ENCODE measurements at places on chromosomes 2 and 18. TPM values are rescaled to one million over a fixed set of nuclear protein-coding genes. Genes with fewer than 3 reads are reported as not detected.

Gene DYNAP
- not detected for total RNA-seq

Gene MAP3K19
- not detected for total RNA-seq

Gene HADHA
- total RNA-seq = 144 TPM

Gene OR6B2
- not detected for total RNA-seq

Gene ANKRD30B
- total RNA-seq = under 0.01 TPM

Gene RTP5
- not detected for total RNA-seq

All from fibroblast of lung (primary cell).